ENCODE measurements at places on chromosomes 12 and 14.

- no peak for DNase-seq
Measured at GRCh38 chr12:124566997-124567672, at the start of gene NCOR2. NCOR2 (minus strand) TSS chr12:124567612; CDS start chr12:124495251, 72,361 bp downstream.

- DNase-seq, result no peak
Measured at GRCh38 chr12:3655328-3655900, 97.5 kb downstream of the CRACR2A start.

- DNase-seq, result no peak
Measured at GRCh38 chr12:95700316-95700785, 90.2 kb downstream of the NTN4 start.

DNA sequence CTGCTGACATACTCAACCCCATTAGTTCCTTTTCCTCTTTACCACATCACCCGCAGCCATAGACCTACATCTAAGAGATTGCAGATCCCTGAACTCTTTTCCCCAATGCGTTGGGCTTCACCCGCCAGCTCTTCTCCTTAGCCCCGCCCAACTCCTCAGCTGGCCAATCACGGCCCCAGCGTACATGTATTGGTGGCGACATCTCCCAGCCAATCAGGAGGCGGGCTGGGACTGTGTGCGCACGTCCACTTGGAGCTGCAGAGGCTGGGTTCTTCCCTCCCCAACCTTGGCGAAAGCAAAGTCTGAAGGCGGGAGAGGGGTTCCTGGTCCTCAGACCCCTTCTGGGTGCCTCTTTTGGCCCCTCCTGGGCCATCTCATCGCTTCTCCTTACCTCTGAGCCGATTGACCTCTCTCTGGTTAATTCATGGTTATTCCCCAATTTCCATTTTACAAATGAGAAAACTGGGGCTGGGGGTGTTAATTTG lies 11.0 kb downstream of the PDE1B start:
- peak; percentile 70 for DNase-seq

DNA sequence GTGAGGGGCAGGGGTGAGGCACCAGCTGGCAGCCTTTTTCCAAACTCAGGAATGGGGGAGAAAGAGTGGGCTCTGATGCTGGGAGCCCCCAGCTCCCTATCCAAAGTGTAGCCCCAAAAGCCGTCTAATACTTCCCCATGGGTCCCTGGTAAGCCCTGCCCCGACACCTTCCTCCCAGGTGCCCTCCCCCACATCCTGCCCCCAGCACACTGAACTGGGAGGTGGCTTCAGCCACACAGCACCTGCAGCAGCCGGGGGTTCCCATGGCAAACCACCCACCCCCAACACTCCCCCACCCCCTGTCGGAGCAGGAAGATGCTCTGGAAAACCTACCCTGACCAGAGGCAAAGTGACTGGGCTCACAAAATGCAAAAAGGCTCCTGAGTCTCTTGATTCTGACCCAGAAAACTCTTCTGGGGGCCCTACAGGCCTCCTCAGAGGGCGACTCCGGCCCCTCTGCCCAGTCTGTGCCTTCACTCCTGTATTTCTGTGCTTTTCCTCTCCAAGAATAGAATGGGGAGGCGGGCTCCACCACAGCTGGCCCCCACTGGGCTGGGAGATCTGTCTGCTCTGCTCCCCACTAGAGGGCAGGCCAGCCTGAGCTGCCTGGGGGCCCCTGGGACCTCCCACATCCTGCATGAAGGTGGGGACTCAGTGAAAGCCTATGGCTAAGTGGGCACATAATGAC lies 81.6 kb downstream of the ITPK1 start:
- DNase-seq, result peak; percentile 58

- DNase-seq, result peak; percentile 27
Measured at GRCh38 chr14:54175298-54175942, 218.8 kb upstream of the BMP4 start.

- no peak for DNase-seq
Measured at GRCh38 chr12:121325922-121326396, 26.3 kb downstream of the ANAPC5 start.

GRCh38 chr14:26709019-26709418 lies 111.2 kb upstream of the NOVA1 start:
- DNase-seq, result no peak

GRCh38 chr12:59699421-59700152 lies 103.8 kb downstream of the SLC16A7 start:
- DNase-seq, result no peak

DNA sequence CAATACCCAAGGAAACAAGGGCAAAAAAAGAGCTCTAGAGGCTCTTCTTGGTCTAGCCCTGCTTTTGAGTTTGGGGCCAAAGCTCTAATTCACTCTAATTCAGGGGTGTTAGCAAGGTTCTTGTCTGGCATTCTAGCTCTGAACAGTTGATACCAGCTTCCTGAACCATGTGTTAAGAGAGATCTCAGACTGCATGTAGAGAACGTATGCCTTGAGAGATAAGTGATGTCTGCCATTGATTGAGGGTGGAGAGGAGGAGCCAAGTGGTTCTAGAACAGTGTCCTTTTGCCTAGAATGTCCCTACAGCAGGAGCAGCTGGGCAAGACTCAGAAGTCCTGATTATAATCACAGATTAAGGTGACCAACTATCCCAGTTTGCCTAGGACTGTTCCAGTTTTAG lies 18.2 kb upstream of the POC1B start:
- no peak for DNase-seq

DNA sequence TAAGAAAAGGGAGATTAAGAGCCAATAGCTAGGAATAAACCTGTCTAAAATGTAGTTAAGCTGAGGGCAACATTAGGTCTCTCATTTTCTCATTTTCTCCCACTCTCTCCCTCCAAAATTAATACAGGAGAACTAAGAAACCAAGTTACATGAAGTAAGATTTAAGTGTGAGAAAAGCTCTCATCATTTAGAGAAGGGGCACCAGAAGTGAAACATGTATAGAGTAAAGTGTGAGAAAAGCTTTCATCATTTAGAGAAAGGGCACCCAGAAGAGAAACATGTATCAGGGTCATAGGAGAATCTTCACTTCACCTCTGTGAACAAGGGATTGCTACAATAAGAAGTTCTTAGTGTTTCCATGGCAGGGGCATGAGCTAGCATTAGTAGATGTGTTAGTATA lies 132.4 kb upstream of the CNTN1 start:
- DNase-seq, result no peak

- DNase-seq, result no peak
Measured at GRCh38 chr12:104698871-104699270, 242.1 kb downstream of the CHST11 start.

GRCh38 chr12:116654226-116654743 lies 83.6 kb downstream of the SPRING1 start:
- no peak for DNase-seq

- no peak for DNase-seq
Measured at GRCh38 chr12:12673296-12673695, 22.7 kb downstream of the GPR19 start.

GRCh38 chr14:95877633-95878032 lies 1.0 kb downstream of the TUNAR start:
- DNase-seq, result no peak
